ENCODE measurements at places on chromosomes 11 and 22.

DNA sequence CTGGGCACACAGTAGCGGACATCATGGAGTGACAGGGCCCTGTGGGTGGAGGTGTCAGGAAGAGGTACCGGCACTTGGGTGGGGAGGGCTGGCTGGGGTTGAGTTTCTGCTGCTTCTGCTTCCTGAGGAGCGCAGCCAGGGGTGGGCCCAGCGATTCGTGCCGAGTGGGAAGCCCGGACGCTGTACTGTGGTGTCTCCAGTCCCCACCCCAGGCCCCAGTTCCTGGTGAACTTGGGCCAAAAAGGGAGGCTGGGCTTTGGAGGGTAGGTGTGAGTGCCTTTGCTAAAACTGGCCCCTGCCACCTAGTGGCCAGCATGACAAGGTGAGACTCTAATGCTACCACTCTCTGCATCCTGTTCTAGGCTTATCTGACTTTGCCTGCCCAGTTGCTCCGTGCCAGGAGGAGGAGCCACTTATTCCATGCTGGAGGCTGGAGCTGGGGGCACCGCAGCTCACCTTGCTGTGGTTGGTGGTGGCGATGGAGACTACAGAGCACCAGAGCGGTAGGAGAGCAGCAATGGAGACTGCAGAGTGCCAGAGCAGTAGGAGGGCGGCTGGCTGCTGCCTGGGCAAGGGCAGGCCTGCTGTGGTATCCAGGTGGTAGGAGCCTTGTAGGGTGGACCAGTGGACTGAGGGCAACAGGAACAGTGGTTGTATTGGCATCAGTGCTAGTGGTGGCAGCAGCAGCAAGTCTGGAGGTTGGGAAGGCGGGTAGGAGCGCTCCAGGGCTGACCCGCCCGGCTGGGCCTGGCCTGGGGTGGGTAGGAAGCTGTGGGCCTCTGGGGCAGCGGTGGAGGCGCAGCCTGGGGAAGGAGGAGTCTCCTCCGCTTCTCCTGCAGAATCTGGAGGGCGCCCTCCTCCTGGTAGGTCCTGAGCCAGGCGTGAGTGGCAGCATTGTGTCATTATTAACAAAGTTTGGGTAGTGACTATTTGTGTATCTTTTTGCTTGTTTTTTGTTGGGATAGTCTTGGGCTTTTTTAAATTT is 2.2 kb upstream of the RFPL2 start:
- peak; percentile 87 for DNase-seq
- no peak overlapping the region for H3K4me3 ChIP-seq
- peaks cover 8% of the 10 kb centered on the region for H3K27me3 ChIP-seq
- H3K27ac ChIP-seq = no peak overlapping the region

DNA sequence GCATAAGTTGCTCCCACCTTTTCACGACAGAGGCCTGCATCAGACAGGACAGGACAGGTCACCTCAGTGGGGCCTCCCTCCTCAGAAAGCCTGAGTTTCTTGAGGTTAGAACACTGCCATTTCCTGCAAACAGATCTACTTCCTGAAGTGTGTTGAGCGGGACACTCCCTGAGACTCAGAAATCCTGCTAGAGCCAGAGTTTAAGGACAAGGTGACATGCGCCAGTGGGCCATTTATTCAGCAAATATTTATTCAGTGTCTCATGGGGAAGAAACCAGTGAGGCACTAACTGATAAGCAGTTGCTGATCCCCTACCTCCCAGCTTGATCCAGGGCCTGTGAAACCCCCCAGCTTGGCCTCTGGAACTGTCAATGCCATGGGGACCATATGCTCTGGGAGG is 454.6 kb downstream of the SOX6 start:
- H3K4me1 ChIP-seq = no peaks in the 10 kb centered on the region
- no peak overlapping the region for H3K27ac ChIP-seq
- DNase-seq = no peak
- no peaks in the 10 kb centered on the region for H3K27me3 ChIP-seq

- no peak for DNase-seq
- H3K4me1 ChIP-seq = no peaks in the 10 kb centered on the region
- H3K36me3 ChIP-seq = peaks cover 11% of the 10 kb centered on the region
- no peaks in the 10 kb centered on the region for H3K27me3 ChIP-seq
- H3K27ac ChIP-seq = no peak overlapping the region
- H3K4me3 ChIP-seq = no peak overlapping the region
These were observed 117.1 kb downstream of the LDLRAD3 start for GRCh38 chr11:36060926-36061325.

DNA sequence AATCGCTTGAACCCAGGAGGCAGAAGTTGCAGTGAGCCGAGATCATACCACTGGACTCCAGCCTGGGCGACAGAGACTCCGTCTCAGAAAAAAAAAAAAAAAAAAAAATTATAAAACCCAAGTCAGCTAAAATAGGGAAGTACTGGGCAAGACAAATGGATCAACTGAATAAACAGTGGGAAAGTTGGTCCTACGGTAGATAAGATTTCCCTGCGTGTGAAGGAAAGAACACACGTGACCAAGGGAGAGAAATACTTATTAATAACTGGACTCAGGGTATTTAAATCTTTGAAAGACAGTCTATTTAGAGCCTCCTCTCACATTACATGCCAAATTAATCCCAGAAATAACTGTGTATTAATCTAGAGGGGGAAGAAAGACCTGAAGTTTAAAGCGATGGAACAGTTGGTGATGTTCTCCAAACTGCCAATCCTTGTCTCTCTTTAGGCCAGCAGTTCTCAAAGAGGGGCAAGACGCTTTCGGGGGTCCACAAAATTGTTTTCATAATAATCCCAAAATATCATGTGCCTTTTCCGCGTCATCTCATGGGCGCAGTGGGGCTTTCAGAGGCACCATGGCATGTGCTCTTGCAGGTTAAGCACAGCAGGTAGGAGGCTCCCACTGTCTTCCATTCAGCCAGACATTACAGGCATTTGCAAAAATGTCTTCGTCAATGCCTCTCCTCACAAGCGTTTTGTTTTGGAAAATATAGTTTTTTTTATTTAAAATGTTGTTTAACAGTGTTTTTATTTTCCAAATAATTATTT is 6.6 kb downstream of the RTL6 start:
- no peak overlapping the region for H3K27ac ChIP-seq
- no peak overlapping the region for H3K4me3 ChIP-seq
- DNase-seq = no peak
- H3K27me3 ChIP-seq = no peaks in the 10 kb centered on the region
- H3K4me1 ChIP-seq = peaks cover 3% of the 10 kb centered on the region

DNA sequence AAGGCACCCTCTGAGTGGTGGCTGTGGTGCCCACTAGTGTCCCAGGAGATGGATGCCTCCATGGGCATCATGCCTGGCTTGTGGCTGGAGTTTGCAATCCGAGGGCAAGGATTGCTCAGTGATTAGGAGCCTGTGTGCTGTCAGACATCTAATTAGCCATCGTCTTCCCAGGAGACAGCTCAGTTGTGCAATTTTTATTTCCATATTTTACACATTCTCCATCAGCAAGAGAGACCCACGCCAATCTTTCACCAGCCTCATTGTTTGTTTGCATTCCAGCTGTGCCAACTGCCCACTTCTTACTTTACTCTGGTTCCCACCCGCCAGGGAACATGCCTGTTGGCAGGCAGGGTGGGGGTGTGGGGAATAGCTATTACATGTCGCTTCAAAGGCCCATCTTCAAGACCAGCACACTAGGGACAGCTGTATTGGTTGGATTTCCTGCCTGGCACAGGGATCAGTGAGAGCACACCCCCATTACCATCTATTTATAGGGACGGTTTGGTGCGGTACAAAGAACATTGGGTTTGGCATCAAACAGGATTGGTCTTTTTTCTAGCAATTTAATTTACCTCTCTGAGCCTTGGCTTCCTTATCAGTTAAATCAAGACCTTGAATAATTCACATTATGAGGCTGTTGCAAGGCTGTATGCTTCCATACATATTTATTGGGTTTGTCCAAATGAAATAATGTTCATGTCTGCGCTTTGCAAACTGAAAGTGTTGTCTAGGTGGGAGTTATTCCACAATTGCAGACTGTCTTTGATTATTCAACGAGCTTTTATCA is 80.7 kb upstream of the NAV2 start:
- no peak overlapping the region for H3K4me3 ChIP-seq
- no peaks in the 10 kb centered on the region for H3K4me1 ChIP-seq
- H3K27me3 ChIP-seq = no peaks in the 10 kb centered on the region
- DNase-seq = no peak
- no peaks in the 10 kb centered on the region for H3K36me3 ChIP-seq

GRCh38 chr11:31887180-31887579 is 76.1 kb upstream of the PAX6 start:
- no peak overlapping the region for H3K4me3 ChIP-seq
- peak; percentile 63 for DNase-seq
- no peaks in the 10 kb centered on the region for H3K27me3 ChIP-seq
- H3K36me3 ChIP-seq = no peaks in the 10 kb centered on the region
- H3K27ac ChIP-seq = no peak overlapping the region

- H3K36me3 ChIP-seq = no peaks in the 10 kb centered on the region
- peak; percentile 12 for DNase-seq
- no peak overlapping the region for H3K4me3 ChIP-seq
These were observed 29.1 kb downstream of the OPCML start for GRCh38 chr11:133503236-133503635.

- H3K4me1 ChIP-seq = no peaks in the 10 kb centered on the region
- no peak for DNase-seq
- no peaks in the 10 kb centered on the region for H3K27me3 ChIP-seq
- H3K27ac ChIP-seq = no peak overlapping the region
- no peak overlapping the region for H3K4me3 ChIP-seq
These were observed 19.4 kb upstream of the APLP2 start for GRCh38 chr11:130050257-130050656.

DNA sequence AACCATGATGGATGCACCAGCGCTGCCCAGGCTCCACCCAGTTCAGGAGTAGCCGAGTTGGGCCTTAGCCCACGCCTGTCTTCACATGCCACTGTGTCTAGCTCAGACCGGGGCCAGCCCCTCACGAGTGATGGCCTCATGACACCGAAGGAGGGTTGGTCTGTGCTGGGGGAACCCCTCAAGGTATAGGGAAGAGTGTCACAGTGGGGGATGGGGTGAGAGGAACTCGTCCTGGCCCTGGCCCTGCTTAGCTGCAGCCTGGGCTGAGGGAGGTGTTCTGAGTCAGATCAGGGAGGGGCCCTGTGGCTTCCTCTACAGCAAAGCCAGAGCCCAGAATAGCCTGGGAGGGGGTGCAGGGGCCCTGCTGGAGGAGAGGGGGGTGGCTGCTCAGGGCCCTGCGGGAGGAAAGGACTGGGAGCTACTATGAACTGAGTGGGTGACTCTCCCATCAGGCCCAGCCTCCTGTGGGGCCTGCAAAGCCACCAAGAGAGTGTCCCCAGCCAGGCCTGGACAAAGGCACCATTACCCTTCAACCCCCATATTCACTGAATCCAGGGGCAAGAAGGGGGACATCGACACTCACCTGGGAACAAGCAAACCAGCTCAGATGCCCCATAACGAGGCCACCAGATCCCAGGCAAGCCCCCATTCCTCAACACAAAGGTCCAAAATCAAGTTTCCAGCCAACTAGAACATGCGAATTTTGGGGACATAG is 41.2 kb downstream of the IGLL5 start:
- no peaks in the 10 kb centered on the region for H3K36me3 ChIP-seq
- no peak overlapping the region for H3K4me3 ChIP-seq
- no peak for DNase-seq
- peaks cover 2% of the 10 kb centered on the region for H3K27me3 ChIP-seq

- H3K4me3 ChIP-seq = peak overlapping the region; percentile 42
- DNase-seq = peak; percentile 84
- no peak overlapping the region for H3K27ac ChIP-seq
- no peaks in the 10 kb centered on the region for H3K4me1 ChIP-seq
- H3K27me3 ChIP-seq = peaks cover 15% of the 10 kb centered on the region
These were observed 650 bp upstream of the MAPK11 start for GRCh38 chr22:50270666-50271394.

DNA sequence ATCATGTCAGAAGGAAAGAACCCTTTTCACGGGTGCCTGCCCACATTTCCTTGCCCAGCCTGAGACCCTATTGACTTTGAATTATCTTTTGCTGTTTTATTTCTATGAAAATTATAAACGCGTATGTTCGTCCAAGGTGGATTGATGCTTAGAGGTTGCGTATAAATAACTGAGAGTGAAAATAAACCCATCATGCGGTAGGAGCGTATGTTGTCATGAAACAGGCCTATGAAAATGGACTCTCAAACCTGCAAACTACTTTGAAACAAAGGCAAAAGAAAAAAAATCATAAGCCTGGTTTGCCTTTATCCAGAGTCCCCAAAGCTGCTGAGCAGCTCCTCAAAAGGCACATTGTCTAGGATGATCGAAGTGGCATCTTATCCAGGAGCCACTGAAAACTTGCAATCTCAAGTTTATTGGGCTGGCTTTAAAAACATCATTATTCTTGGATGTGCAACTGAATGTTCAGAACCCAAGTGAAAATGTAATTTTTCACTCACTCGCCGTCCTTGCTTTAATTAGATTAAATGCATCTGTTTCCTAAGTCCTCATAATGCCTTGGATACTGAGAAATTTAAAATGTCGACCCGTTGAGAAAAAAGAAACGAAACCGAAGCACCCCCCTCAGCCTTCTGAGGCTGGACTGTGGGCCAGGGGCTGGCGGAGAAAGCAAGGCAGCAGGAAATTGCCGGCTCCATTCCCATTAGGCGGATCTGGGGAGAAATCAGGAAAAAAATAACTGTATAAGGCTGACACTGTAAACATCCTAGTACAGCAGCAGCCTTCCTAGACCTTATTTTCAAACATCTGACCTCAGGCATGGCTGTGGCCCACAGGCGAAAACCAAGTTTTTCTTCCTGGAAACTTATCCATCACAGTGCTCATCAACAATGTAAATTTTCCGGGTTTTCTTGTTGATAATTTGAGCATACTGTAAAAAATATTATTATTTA is 82.9 kb upstream of the PPARA start:
- no peaks in the 10 kb centered on the region for H3K36me3 ChIP-seq
- H3K4me1 ChIP-seq = no peaks in the 10 kb centered on the region
- no peak for DNase-seq
- H3K4me3 ChIP-seq = no peak overlapping the region

- DNase-seq = peak; percentile 5
- no peaks in the 10 kb centered on the region for H3K27me3 ChIP-seq
These were observed 555.9 kb downstream of the MIAT start for GRCh38 chr22:27213294-27213693.

DNA sequence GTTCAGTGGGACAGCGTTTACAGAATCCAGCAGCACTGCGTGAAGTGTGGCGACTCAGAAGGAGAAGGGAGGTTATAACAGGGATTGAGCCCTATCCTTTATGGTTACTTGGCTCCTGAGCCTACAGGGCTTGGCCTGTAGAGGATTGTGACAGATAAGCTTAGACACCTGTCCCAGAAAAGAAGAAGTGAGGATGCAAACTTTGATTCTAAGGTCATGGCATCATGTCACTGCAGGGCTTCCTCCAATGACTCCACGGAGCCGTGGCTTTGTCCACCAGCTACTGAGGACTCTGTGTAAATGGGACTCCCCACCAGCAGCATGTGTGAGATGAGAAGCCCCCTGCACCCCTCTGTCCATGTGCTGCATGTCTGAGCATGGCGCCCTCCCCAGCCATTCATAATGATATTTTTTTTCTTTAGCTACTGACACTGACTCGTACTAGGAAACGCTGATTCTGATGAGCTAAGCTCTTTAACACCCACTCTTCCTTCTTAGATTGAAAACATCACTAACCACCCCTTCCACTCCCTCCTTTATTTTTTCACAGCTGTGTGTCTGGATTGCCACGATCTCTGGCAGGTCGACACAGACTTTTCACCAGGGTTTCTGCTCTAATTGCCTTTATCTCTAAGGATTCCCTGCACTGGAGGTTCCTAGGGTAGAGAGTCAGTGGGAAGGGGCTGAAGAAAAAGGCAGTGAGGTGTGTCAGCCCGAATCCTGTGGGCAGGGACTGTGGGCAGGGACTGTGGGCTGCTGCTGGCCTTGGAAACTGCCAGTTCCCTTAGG is 65.5 kb upstream of the TTC12 start:
- no peak for DNase-seq
- no peak overlapping the region for H3K27ac ChIP-seq
- H3K36me3 ChIP-seq = no peaks in the 10 kb centered on the region
- H3K4me3 ChIP-seq = no peak overlapping the region
- H3K4me1 ChIP-seq = no peaks in the 10 kb centered on the region

Measured in H9 (cell line).